Activated T-cell treated with anti-CD3 and anti-CD28 coated beads for 1 hour (primary cell): ENCODE measurements at places on chromosomes 1 and 21.

DNA sequence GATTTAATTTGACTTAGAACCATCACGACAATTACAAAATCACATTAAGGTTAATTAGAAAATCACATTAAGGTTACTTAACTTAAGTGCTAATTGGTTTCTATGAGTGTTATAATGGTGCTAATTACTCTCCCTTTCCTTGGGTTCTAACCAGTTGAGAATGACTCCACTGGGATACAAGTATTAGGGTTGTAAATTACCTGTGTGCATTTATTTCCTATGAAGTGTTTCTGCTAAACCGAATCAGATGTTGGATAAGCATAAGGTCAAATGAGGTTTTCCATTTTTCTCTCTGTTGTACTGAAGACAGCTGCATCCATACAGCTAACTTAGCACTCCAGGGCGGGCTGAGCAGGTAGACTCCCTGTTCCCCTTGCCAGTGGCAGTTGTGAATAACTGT lies 610.3 kb upstream of the TMPRSS15 start:
- DNase-seq = no peak

- peak; percentile 33 for DNase-seq
Measured at GRCh38 chr1:31705080-31705866, 1.5 kb upstream of the COL16A1 start.

DNA sequence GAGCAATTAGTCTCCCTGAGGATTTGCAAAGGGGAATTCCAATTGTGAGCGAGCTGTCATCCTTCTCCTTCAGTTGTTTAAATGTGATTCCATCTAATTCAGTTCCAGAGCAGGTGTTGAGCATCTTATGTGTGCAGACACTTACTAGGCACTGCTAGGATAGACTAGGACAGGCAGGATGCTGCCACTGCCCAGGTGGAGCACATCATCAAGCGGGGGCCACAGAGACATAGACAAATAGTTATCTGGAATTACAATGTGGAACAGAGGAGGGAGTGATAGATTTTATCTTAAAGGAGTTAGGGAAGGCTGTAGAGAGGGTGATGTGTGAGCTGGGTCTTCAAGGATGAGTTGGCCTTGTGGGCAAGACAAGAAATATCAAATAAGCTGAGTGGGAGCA lies 55.9 kb downstream of the CDC7 start:
- DNase-seq = no peak

- DNase-seq = no peak
Measured at GRCh38 chr1:114286179-114286578, 132.5 kb upstream of the SYT6 start.

GRCh38 chr1:34843392-34844251 lies 15.9 kb downstream of the SMIM12 start:
- no peak for DNase-seq

DNA sequence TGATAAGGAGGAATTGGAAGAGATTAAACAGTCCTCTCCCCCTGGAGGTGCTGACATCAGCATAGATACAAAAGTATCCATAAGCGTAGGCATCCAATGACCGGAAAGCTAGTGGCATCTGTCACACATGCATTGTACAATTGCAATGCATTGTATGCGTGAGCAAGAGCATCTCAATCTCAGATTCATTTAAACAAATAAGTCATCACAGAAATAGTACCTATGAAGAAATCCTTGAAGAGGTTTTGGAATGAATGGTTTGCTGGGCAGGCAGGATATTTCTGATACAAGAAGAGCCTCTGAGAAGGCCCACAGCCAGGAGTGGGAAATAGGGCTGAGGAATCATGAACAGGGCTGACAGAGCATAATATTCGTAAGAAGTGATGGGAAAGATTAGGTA lies 88.9 kb upstream of the ABCD3 start:
- no peak for DNase-seq

GRCh38 chr1:63674865-63675419 lies 81.7 kb downstream of the PGM1 start:
- no peak for DNase-seq

- DNase-seq = no peak
Measured at GRCh38 chr1:58282623-58283387, 263.7 kb downstream of the OMA1 start.

GRCh38 chr1:51541313-51542050 lies 22.4 kb upstream of the EPS15 start:
- no peak for DNase-seq

- DNase-seq = no peak
Measured at GRCh38 chr1:70420320-70420719, 9.3 kb downstream of the CTH start.

DNA sequence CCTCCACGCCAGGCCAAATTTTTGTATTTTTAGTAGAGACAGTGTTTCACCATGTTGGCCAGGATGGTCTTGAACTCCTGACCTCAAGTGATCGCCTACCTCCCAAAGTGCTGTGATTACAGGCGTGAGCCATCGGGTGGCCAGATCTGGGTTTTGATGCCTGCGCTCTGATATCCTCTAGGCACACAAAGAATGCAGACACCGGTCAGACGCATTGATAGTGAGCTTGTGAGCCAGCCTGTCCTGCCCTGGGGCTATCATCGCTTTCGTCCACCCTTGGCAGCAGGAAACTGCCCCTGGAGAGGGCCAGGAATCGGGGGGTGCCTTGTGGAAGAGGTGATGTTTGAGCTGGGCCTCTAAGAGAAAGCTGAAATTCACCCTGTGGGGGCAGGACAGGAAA lies 4.0 kb downstream of the FBLIM1 start:
- DNase-seq = no peak

- DNase-seq = no peak
Measured at GRCh38 chr1:181918880-181919525, 142.5 kb downstream of the ZNF648 start.

DNA sequence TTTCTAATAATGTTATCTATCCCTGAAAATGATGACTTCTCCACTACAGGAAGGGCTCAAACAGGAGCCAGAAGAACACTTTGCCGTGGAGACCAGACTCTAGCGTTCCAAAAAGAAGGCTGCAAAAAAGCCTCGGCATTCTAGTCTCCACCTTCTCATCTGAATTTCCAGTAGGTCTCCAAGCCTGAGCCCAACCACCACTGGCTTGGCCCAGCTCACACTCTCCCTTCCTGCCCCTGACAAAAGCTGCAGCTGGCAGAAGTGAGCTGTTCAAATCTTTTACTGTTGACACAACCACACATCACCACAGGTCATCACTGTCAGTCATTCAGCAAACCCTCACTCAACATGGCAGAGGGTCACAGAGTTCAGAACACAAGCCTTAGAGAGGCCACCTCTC lies 69.3 kb downstream of the CAMK2N1 start:
- no peak for DNase-seq

- no peak for DNase-seq
Measured at GRCh38 chr1:180888870-180889269, 23.8 kb upstream of the KIAA1614 start.

GRCh38 chr1:108089477-108089876 lies 110.7 kb downstream of the SLC25A24 start:
- no peak for DNase-seq

- no peak for DNase-seq
Measured at GRCh38 chr1:145963265-145964019, 933 bp downstream of the ANKRD34A start.
